ENCODE measurements at places on chromosomes 4 and X.

DNA sequence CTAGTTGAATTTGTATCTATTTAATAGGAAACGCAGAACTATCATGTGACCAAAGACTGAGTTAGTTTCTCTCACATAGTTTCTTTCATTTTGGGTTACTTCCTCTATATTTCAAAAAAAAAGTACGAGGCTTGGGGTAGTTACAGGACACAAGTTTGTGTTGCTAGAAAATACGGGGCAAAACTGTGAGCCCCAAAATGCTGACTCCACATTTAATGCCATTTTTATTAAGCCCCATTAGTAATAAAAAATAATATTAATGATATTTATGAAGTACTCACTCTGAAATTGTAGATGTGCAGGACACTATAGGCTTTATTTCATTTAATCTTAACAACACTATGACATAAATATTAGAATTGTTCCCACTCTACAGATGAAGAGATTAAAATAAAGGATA, 268.6 kb downstream of the DTHD1 start:
- DNase-seq, result no peak

DNA sequence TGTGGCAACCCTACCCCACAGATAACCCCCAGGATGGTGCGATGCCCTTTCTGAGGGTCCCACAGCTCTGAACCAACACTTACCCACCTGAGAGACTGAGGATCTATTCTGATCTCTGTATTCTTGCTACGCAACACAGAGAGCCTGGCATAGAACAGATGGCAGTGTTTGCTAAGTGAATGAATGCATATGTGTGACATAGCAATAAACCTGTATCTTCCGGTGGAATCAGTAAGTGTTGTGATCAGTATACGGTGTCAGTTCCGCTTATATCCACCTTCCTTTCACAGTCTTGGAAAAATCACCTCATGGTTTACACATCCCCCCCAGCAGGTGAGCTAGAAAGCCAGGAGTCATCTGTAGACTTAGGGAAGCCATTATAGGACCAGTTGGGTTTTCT, 5.9 kb upstream of the HSD17B10 start:
- no peak for DNase-seq

- DNase-seq, result no peak
Measured at GRCh38 chr4:110639207-110640090, 16.6 kb upstream of the PITX2 start.

DNA sequence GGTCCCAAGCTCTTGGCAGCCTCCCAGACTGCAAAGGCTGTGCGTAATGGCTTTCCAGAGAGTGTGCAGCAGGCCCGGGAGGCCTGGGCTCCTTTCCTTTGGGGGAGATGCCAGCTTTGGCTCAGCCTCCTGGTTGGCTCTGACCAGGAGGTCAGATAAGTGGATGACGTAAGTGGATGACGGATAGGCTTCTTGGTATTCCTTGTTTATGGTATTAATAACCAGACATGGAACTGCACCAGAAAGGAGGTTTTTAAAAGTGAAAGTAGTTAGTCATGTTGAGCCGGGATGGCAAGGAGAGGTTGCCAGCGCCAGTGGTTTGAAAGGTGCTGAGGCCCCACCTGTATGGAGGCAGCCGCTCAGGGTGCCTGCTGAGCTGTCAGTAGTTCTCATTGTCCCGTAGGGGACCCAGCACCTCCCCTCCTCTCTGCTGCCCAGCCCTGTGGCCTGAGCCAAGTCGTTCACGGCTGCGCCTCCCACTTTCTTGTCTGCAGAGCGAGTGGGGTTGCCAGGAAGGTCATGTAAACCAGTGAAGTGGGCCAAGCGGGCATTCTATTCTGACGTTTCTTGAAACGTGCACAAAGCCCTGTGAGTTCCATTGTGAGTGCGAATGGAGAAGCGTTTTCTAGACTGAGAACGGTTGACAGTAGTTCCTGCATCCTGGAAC, 28.7 kb upstream of the STOX2 start:
- no peak for DNase-seq

DNA sequence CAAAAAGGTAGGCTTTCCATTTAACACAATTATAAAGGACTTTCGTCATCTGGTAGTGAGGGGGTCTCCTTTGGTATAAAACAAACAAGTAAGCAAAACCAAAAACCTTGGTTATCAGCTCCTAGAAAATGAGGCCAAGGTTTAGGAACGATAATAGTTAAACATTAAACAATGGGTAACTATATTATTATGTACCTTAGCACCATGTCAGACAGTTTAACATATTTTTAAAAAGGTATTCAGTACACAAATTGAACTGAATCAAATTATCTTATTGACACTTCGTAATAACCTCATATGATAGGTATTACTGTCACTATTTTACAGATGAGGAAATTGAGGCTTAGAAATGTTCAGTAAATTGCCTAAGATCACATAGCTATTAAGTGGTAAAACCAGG, 32.1 kb upstream of the RAB9B start:
- DNase-seq, result no peak

DNA sequence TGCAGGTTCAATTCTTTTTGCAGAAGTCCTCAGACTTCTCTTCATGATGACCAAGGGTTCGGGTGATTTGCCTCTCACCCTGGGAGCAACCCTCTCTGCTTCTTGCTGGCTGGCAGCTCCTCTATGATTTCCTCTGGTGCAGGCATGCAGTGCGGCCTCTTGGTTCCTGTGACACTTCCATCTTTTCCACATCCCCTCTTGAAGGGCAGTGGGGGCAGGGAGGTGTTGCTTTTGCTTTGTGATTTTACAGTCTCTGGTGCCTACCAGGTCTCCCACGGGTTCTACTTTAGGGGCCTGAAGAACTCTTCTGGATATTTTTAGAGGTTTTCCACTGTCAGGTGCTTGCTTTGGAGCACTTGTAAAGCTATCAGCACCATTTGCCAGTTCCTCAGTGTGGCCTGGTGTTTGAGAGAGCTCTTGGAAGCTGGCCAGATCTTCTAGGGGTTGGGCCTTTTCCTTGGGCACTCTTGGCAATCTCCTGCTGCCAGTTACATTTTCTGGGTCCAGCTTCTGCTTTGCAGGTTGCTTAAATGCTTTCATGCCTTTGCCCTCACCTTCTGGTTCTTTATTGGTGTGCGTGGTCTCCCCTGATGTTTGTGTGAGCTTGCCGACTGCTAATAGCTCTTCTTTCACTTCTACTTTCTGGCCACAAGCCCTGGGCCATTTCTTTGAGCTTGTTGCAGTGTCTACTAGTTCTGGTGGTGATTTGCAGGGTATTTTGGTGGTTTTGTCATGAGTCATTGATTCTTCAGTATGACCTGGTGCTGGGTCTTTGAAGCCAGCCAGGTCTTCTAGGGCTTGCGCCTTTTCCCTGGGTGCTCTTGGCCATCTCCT, 11.5 kb upstream of the CHST7 start:
- DNase-seq, result no peak

GRCh38 chr4:142035566-142035965, 399.2 kb downstream of the IL15 start:
- no peak for DNase-seq

GRCh38 chr4:184850431-184851199, 24.8 kb upstream of the ACSL1 start:
- no peak for DNase-seq

GRCh38 chrX:1521459-1521956, 15.5 kb downstream of the P2RY8 start:
- no peak for DNase-seq

- DNase-seq, result no peak
Measured at GRCh38 chr4:99845708-99846469, 29.3 kb downstream of the DAPP1 start.

DNA sequence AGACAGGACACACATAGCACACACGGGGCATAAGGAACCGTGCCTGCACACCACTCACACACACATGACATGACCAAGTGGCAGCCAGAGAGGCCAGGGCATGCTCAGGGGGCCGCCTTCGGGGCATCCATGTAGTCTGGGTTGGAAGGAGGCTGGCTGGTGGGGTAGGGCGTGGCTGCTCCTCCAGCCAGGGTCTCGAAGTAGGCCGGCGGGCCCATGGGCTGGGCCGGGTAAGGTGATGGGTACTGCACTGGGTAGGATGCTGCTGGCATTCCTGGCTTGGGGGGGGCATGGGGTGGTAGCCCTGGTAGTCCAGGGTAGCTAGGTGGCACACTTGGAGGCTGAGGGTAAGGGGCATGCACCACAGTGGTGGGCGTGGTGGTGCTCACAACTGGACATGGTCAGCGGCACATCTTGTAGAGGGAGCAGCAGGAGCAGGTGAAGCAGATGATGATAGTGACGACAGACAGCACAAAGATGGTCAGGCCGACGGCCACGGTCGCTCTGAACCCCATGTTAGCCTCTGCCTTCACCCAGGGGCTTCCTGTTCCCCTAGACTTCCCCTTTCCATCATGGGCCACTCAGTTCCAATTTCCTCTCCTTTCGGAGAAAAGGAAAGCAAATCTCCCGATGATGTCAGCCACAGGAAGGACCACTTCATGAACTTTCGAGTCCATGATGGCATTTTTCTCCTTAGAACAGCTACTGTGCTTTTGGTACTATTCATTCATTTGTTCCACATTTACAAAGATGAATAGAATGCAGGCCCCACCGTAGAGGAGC, 10.9 kb upstream of the DDX3X start:
- no peak for DNase-seq

- DNase-seq, result no peak
Measured at GRCh38 chrX:39320165-39320564, 518.9 kb downstream of the MID1IP1 start.

- no peak for DNase-seq
Measured at GRCh38 chrX:30483996-30484395, 93.6 kb downstream of the TASL start.

GRCh38 chr4:151933122-151933827, 172.5 kb upstream of the GATB start:
- no peak for DNase-seq

DNA sequence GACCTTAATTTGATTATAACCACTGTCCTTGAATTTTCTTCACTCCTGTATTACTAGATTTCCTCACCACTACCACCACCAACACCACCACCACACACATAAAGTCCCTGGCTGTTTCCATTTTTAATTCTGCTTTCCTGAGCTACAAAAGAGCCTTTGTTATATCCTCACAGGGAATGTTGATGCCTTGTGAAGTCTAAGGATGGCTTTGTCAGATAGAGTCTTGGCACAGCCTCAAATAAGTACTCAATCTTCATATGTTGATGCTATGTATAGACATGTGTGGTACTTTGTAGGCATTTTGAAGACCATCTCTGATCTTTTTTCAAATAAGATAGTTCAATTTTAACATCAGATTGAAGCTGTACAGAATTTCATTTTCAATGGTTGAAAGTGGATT, 1016.7 kb upstream of the LCORL start:
- DNase-seq, result no peak

DNA sequence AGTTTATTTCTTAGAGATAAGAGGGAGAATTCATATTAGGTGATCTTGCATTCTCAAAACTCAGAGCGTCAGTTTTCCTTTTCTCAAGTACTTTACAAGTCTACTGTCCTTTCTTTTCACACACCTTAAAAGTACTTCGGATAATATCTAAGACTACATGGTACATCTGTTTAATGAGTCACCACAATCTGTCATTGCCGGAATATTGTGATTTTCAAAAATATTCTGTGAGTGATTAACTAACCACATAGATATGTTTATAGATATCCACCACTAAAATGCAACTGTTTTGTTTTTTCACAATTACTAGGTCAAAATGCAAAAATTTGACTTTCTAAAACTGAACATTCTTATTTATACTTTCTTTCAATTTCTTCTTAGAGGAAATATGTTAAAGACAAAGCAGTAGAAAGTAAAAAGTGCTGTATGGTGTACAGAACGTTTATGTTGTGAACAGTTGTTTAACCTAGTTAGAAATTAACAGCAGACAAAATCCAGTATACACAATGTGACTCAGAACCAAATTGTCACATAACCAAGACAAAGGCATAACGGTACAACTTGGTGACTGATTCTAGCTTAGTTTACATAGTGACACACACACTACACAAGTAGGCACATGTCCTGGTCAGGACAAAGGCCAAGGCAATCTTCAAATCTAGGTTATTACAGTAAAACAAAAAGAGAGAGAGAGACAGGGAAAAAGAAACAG, 482.9 kb downstream of the NAF1 start:
- DNase-seq, result no peak

GRCh38 chrX:30060718-30061117, 154.6 kb upstream of the MAGEB2 start:
- DNase-seq, result no peak

DNA sequence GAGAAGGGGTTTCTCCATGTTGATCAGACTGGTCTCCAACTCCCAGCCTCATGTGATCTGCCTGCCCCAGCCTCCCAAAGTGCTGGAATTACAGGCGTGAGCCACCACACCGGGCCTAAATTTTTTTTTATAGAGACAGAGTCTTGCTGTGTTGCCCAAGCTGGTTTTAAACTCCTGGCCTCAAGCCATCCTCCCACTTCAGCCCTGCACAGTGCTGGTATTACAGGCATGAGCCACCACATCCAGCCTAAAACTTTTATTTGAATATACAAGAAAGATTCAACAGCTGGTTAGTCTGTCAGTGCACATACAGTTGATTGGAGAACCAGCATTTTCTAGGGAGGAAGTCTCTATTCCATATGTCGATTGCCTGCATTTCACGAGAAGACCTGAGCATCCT, 91.2 kb downstream of the LRP2BP start:
- DNase-seq, result no peak

DNA sequence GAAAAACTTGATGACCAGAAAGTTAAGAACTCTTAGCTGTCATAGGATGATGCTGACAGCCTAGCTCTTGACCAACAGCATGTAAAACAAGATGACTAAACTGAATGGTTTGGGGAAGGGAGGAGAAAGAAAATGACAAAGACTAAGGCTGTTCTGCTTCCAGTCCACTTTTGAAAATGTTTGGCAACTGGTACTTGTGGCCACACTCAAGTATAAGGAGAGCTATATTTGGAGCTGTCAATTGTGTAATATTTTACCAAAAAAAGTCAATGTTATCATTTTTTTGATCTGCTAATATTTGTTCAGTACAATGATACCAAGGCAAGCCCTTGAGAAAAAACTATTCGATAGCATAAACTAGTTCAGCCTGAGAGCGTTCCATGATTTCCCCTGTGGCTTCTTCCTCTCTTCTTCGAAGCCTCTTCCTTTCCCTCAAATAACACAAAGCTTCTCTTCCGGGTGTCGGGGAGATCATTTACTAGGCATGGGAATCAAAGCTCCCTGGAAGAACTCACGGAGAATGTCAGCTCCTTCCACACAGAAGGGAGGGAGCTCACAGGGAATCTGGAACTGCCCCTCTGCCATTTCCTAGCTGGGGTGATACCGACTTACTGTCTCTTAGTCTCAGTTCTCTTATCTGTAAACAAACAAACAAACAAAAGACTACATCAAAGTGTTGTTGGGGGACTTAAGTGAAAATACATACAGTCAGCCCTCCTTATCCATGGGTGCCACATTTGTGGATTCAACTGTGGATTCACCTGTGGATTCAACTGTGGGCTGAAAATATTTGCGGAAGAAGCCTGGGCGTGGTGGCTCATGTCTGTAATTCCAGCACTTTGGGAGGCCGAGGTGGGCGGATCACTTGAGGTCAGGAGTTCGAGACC, 82.6 kb downstream of the SCD5 start:
- no peak for DNase-seq

GRCh38 chr4:113511944-113512343, 249.6 kb downstream of the CAMK2D start:
- DNase-seq, result no peak

- no peak for DNase-seq
Measured at GRCh38 chr4:108560616-108561015, 59.8 kb upstream of the RPL34 start.

- no peak for DNase-seq
Measured at GRCh38 chr4:63620271-63620670, 789.0 kb downstream of the TECRL start.

- DNase-seq, result no peak
Measured at GRCh38 chrX:96861661-96862060, 22.0 kb upstream of the RPA4 start.

GRCh38 chr4:136241221-136241986, 1290.9 kb downstream of the PCDH18 start:
- DNase-seq, result no peak
